Skin of body (tissue), 3 donors: ENCODE measurements at places on chromosomes 16 and 17. TPM values are rescaled to one million over a fixed set of nuclear protein-coding genes. Genes with fewer than 3 reads are reported as not detected.

- no peak for DNase-seq
Observed at GRCh38 chr17:74875155-74875976, 2.6 kb upstream of the FDXR start.

GRCh38 chr16:86026171-86026910, 127.4 kb downstream of the IRF8 start:
- DNase-seq: no peak

DNA sequence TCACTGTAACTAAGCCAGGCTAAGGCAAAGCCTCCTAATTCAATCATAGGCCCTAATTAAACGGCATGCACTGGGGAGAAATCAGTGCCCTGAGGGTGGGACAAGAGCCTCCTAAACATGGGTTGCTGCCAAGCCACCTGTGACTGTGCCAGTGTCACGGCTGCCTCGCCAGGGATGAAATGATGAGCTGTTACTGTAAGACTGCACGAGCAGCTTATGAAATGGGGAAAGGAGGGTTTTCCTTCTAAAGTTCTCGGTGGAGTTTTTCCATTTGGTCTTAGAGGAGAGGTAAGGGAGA, 12.7 kb downstream of the TMEM11 start:
- no peak for DNase-seq

DNA sequence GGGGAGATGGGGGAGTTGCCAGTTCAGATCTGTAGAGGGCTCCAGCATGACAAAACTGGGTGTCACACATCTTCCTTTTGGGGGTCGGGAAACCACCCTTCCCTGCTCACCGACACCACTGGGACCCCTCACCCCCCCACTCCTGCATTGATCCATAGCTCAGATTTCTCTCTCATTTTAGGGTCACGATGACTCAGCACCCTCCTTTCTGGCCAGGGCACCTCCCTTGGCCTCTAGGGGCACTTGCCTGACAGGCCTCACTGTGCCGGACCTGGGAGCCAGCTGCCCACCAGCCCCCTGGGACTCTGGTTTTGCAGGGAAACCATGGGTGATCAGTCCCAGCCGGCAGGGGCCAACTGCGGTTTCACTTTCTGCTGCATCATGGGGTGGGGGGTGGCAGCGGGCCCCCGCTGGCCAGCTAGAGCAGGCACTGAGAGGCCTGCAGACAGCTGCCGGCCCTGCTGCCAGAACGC, 239.4 kb downstream of the MRTFB start:
- no peak for DNase-seq

The TP53TG3F gene
- not detected for total RNA-seq

The MRPL58 gene
- 18.1 TPM for total RNA-seq

GRCh38 chr17:68394608-68395331, 62.5 kb downstream of the WIPI1 start:
- no peak for DNase-seq

The SMIM5 gene
- 7.2 TPM for total RNA-seq

DNA sequence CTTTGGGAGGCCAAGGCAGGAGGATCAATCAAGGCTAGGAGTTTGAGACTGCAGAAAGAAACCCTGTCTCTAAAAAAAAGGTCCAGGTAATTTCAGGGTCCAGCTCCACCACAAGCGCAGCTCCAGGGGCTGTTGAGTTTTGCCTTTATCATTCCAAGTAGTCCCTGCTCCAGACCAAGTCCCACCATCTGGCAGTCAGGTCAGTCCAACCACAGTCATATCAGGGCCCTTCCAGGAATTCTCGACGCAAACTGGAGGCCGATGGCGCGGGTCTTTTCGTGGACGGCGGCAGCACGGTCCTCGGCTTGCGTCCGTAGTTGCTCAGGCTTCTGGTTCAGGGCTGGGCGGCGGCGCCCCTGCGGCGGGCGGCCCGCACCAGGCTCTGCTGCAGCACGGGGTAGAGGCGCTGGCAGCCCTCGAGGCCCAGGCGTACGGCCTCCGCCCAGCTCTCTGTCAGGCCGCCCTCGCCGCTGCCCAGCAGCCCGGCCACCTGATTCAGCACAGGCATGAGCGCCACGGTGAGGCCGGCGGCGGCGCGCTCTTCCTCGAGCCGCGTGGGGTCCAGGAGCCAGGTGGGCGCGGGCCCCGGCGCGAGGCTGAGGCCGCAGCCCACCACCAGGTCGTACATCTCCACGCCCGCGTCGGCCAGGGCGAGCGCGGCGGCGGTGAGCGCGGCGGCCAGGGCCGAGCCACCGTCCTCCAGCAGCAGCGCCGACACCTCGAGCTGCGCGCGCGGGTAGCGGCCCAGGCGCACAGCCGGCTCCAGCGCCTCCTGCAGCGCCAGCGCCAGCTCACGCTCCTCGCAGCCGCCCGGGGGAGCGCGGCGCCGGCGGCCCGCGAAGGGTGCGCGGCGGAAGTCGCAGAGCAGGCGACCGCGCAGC, 752 bp downstream of the EXOSC6 start:
- DNase-seq: no peak

The KRTAP16-1 gene
- 4.5 TPM for total RNA-seq

The ABCA3 gene
- 3.5 TPM for total RNA-seq

GRCh38 chr16:75588716-75589115, 22.5 kb downstream of the GABARAPL2 start:
- no peak for DNase-seq

DNA sequence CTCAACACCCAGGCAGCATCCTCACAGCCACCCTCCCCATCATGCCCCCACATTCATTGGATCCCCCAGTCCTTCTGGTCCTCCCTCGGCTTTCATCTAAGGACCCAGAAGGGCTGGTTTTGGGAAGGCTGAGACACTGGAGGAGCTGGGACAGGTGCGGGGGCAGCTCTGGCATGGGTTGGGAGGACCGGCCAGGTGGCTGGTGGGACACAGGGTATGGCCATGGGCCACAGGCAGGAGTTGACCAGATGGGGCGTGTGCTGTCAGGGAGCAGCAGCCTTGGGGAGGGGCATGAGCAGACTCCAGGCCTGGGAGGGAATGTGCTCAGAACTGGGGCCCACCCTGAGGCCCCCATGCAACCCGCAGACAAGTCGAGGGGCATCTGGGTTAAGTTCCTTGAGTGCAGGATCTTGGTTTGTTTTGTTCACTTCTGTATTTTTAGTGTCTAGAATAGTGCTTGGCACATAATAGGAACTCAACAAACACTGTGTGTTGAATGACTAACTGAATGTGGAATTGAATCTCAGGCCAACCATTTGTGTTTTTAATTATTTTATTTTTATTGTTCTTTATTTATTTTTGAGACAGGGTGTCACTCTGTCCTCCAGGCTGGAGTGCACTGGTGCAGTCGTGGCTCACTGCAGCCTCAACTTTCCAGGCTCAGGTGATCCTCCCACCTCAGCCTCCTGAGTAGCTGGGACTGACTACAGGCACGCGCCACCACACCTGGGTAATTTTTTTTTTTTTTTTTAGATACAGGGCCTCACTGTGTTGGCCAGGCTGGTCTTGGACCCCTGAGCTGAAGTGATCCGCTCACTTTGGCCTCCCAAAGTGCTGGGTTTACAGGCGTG, 5.6 kb downstream of the P2RX1 start:
- no peak for DNase-seq

DNA sequence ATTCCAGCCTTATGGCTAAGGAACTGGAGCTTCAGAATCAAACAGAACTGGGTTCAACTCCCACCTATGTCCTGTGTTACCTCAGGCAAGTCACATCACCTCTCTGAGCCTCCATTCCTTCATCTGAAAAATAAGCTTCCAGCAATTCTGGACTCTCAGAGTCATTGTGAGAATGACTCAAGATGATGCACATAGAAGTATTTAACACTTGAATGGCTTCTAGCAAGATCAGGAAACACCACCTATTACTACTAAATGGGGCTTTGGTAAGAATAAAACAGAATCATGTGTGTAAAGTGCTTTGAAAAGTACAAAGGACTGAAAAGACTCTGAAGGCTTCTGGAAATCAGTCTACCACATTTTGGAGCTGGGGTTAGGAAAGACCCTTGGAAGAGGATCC, 30.8 kb upstream of the CALB2 start:
- no peak for DNase-seq

DNA sequence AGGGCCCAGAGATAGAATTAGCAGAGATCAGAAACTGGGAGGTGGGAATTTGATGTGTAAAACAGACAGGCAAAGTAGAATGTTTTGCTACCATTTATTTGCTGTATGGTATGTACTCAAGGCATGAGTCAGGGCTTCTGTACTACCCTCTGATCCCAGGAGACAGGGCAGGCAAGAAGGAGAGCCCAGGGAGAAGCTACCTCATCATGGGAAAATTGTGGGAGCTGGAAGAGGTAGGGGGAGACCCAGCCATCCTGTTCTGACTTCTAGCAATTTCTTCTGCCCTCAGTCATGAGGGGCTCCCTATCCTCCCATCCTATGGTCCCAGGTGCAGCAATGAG, 1.7 kb upstream of the PIGS start:
- no peak for DNase-seq

The C17orf50 gene
- total RNA-seq: not detected

- no peak for DNase-seq
Observed at GRCh38 chr17:7355573-7355972, 617 bp downstream of the TMEM95 start.

DNA sequence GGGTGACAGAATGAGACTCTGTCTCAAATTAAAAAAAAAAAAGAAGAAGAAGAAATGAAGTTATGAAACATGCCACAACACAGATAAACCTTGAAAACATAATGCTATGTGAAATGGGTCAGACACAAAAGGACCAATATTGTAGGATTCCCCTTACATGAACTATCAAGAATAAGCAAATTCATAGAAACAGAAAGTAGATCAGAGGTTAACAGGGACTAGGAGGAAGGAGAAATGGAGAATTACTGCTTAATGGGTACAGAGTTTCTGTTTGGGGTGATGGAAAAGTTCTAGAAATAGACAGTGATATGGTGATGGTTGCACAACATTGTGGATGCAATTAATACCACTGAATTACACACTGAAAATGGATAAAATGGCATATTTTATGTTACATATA, 16.3 kb downstream of the RANBP10 start:
- DNase-seq: no peak

DNA sequence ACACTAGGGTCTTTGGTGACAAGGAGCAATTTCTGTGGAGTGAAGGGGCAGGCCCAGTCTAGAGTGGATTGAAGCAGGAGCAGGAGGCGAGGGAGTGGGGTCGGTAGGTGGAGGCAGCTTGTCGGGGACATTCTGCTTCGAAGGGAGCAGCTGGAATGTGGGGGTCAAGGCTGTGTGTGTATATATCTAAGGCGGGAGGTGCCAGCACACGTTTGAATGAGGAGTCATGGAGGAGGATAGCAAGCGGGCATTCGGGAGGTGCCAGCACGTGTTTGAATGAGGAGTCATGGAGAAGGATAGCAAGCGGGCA, 17.7 kb downstream of the NT5M start:
- no peak for DNase-seq

GRCh38 chr16:67750466-67750865, 31.4 kb upstream of the GFOD2 start:
- DNase-seq: no peak

The KRTAP4-3 gene
- total RNA-seq: 2.0 TPM

The SLC13A5 gene
- total RNA-seq: not detected

DNA sequence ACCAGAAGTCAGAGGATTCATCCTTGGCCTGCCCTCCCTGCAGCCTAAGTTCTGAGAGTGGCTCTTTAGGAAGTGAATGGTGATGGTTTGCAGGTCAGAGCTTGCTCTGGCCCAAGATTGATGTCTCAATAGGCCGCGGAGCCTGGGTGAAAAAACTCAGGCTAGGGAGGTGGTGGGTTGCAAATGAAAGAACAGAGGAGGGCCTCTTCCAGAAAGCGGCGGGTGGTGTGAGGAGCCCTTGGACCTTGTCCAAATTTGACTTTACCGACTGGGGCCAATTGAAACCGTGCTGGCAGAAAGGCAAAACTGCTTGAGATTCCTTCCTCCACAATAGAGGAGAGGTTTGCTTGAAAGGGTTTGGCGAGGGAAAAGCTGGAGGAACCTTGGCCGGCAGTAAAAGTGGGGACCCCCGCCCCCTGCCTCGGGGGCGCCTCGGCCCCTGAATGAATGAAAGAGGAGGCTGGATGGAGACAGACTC, 331.3 kb downstream of the SEC14L1 start:
- DNase-seq: peak; percentile 59

- DNase-seq: no peak
Observed at GRCh38 chr16:57976331-57976796, 5.4 kb upstream of the CNGB1 start.

GRCh38 chr17:5581655-5582054, 2.7 kb downstream of the NLRP1 start:
- DNase-seq: no peak

DNA sequence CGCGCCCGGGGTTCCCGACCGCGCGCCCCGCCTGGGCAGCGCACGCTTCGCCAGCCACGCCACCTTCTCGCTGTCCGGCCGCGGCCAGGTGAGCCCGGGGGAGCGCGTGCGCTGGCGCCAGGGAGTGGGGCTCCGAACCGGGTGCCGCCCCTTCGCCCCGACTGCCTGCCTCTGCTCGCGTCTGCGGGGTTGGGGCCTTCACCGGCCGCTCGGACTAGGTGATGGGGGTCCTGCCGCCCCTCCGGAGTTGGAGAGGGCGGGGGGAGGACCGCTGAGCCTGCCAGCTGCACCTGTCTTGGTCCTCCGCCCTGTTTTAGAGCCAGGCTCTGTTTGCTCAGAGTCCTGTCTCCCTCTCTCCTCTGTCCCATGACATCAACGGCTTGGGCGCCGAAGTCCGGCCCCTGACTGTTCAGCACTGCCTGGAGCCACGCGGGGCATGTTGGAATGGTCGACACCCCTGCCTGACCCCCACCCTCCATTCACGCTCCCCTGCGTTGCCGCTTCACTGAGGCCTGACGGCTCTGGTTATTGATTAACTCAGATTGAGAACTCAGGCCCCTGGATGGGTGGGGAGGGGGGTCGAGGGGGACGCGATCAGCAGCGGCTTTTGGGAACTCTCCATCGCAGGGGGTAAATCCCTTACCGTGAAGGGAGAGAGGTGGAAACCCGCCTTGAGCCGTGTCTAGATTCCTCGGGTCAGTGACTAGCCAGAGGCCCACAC, 748 bp downstream of the SMTNL2 start:
- no peak for DNase-seq

The SMTNL2 gene
- 14.9 TPM for total RNA-seq

The HSPB9 gene
- total RNA-seq: not detected

The GGNBP2 gene
- 66.1 TPM for total RNA-seq

GRCh38 chr16:14963281-14964173, 11.3 kb upstream of the PDXDC1 start:
- DNase-seq: no peak

The BPTF gene
- total RNA-seq: 86.4 TPM

GRCh38 chr16:67101311-67102082, 8.2 kb upstream of the PHAF1 start:
- no peak for DNase-seq

DNA sequence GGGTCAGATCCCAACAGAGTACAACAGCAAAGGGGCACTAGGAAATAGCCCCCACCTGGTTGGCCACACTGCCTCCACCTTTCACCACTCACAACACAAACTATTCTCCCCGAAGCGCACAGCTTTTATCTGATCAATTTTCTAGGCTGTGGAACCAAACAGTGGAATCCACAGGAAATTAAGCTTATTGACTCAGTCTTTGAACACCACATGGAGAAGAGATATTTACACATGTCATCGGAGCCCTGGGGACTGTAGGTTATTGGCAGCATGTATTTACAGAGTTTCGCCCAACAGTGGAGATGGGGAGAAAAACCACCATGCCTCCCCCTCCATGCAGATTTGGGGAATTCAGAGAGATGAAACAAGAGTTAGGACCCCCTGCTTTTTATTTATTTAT, 154.8 kb downstream of the XYLT1 start:
- no peak for DNase-seq
